ENCODE measurements at places on chromosomes 5 and 9.

- DNase-seq: no peak
Observed at GRCh38 chr9:93667627-93668026, 91.2 kb downstream of the PHF2 start.

DNA sequence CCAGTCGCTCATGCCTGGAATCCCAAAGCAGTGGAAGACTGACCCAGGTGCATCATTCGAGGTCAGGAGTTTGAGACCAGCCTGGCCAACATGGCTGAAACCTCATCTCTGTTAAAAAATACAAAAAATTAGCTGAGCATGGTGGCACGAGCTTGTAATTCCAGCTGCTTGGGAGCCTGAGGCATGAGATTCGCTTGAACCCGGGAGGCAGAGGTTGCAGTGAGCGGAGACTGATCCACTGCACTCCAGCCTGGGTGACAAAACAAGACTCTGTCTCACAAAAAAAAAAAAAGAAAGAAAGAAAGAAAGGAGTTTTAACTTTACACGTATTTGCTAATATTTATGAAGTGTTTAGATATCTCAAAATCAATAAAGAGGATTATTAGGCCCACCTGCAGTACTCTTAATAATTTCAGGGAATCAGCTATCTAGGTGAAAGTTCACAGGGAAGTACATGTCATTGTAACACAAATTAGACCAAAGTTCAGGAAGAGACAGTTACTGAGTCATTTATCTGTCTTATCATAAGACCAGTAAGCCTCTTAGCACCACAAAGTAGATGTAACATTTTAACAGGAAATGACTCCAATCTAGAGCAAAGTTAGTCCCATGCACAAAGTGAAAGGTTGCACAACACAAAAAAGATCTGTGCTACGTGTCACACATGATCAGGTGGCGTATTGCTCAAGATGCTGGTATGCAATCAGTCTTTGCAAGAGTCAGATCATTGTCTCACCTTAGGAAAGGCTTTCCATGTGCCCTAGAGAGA lies 34.1 kb upstream of the PLIN2 start:
- DNase-seq: no peak

GRCh38 chr9:99012957-99013512 lies 69.3 kb downstream of the COL15A1 start:
- DNase-seq: no peak

GRCh38 chr9:71052287-71052686 lies 69.1 kb downstream of the TRPM3 start:
- DNase-seq: no peak

GRCh38 chr9:109971226-109971625 lies 191.2 kb downstream of the PALM2AKAP2 start:
- no peak for DNase-seq

DNA sequence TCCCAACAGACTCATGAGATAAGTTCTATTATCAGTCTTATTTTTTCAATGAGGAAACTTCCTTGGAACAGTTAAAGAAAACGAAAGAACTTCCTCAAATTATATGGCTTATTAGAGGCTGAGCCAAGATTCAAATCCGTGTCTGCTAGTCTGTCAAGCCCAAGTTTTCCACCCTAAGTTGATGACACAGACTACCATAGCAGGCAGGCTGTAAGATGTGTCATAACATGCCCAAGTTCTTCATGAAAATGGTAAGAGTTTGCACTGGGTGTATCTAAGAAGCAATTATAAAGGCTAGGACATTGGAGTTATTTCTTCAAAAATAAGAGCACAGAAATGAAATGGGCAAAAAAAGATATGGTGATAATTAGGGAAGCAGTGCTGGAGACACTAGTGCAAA lies 634.5 kb downstream of the BRINP1 start:
- DNase-seq: no peak

DNA sequence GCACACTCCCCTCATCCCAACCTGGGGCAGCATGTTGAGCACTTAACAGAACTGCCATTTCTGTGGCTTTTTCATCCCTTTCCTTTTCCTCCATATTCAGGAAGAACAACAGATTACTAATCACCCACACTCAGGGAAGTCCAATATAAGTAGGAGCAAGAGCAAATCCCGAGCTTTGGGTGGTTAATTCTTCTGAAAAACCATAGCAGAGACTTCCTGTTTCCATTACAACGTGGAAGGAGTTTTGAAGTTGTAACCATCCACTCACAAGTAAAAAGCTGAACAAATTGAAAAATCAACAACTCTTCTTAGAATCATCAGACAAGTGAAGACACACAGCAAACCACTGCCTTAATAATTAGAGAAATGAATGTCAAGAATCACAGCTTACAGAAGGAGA lies 8.2 kb downstream of the CTSL start:
- no peak for DNase-seq

DNA sequence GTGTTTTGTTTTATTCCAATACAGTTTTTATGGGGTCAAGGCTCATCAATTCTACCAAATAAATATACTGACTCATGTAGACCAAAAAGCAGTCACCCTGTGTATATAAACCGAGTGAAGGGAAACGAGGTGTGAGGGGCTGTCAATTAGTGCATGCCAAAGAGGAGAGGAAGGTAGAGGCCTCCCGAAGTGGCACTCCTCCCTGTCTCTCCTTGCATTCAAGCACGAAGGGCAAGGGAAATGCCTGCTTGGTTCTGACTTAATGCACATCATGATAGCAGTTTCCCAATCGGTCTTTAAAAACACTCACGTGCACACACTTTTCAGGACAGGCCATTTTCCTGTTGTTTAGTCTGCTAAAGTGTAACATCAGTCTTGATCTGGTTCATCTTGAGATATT lies 125.6 kb upstream of the SLCO6A1 start:
- DNase-seq: no peak

DNA sequence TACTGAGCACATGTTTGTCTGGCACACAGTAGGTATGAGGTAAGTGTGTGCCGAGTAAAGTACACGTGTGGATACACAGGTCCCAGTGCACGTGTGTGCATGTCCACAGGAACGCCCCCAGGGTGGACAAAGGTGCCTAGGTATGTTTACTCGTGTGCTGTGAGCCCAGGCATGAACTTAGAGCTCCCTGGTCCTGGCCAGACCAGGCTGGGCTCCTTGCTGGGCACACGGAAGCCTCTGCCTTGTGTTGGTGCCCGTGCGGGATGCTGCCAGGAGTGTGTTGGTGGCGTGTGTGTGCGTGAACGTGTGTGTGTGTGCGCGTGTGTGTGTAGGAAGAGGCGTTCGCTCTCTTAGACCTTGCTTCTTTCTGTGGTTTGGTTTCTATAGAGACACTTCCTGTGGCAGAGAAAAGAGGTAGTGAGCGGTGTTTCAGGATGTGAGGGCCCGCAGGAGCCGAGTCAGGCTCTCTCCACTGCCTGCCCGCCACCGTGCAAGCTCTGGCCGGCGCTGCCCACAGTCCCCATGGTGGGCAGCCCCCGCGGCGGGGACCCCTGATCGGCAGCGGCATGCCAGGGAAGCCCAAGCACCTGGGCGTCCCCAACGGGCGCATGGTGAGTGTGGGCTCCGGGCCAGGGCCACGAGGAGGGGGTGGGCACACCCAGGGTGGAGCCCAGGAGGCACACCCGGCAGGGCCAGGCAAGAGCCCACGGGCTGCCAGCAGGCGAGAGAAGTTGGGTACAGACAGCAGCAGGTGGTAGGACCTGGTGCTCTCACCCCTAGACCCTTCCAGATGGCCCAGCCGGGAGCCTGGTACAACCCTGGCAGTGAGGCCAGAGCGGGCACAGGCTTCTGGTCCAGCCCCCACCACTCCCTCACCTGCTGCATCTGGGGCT lies at the start of gene RGS14:
RGS14 (plus strand) TSS at position 466 of the 893 bp plus-strand sequence; CDS start at position 567, 101 bp downstream.
- peak; percentile 90 for DNase-seq

GRCh38 chr5:59000211-59000610 lies 417.3 kb downstream of the RAB3C start:
- no peak for DNase-seq

Data from GM12892 (cell line).